ENCODE measurements at places on chromosomes 11 and 22.

GRCh38 chr22:38699143-38699542 is 1.6 kb downstream of the JOSD1 start:
- no peak for DNase-seq

DNA sequence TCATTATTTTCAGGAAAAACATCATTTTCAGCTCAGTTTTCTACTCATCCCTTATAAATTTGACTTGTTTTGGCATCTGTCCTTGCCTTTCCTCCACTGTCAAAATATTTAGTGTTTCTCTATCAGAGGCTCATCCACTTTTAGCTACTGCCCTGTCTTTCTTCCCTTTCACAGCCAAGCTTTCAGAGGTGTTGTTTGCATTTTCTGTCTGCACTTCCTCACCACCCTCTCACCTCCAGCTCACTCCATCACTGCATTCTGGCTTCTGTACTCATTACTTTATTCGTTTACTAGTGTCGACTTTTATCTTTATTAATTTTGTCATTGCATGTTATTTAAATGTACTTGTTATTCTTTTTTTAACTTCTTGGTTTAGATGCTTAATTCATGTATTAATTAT is 26.7 kb upstream of the NNMT start:
- no peak for DNase-seq

DNA sequence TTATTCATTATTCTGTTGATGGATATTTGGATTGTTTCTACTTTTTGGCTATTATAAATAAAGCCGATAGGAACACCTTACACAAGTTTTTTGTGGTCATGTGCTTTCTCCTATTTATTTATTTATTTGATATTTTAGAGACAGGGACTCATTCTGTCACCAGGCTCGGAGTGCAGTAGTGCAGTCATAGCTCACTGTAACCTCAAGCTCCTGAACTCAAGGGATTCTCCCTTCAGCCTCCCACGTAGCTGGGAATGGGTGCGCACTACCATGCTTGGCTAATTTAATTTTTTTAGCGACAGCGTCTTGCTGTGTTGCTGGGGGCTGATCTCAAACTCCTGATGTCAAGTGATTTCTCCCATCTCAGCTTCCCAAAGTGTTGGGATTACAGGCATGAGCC is 135.1 kb downstream of the UVRAG start:
- no peak for DNase-seq

DNA sequence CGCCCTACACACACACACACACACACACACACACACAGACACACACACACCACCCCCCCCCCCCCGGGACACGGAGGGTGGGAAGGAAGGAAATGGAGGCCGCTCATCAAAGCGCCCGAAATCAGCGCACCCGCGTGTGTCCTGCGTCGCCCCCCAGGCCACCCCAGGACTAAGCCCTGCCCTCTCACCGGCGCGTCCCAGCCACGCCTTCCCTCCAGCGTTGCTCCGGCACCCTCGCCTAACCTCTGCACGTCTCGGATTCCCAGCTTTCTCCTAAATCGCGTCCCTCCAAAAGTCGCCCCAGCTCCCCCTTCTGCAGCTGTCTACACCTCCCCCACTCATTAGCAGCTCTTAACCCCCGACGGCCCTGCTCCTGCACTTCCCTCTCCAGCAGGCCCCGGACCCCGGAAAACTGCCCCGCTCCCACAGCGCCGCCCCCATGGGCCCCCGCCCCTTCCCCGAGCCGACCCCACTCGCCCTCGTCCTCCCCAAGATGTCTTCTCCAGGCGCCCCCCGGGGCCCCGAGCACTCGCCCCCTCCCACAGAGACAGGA is 557 bp downstream of the PACSIN2 start:
- DNase-seq, result no peak

GRCh38 chr22:30742291-30743256 is 47.9 kb downstream of the OSBP2 start:
- peak; percentile 47 for DNase-seq

DNA sequence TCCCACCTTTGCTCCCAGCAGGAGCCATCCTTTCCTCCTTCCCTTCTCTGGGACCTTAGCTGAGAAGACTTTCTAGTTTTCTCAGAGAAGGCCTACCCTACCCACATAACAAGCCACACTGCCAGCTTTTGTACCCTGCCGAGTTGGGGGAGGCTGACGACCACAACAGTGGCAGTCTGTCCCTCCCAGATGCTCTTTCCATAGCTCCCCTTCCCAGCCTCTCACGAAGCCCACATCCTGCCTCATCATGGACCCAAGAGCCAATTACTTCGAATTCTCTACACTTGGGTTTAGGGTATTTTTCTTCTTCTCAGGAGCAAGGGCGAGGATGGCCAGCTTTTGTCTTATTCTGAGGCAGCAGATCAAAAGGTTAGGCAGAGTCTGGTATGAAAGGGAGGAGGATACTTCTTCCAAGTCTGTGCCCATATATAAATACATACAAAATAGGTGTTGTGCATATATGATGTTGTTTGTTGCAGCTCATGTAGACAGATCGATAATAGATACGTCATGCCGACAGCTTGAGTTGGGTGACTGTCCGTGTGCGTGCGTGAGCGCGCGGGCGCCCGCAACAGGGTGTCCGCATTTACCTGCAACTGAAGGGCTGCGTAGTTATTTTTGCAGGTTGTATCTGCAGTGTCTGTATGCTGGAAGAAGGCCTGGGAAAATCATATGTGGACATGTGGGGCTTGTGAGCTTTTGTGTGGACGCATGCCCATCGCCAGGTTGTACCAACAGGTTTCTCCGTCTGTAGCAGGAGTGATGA is 846 bp upstream of the NRGN start:
- no peak for DNase-seq

GRCh38 chr11:8273287-8273686 is 9.6 kb upstream of the LMO1 start:
- DNase-seq, result no peak

DNA sequence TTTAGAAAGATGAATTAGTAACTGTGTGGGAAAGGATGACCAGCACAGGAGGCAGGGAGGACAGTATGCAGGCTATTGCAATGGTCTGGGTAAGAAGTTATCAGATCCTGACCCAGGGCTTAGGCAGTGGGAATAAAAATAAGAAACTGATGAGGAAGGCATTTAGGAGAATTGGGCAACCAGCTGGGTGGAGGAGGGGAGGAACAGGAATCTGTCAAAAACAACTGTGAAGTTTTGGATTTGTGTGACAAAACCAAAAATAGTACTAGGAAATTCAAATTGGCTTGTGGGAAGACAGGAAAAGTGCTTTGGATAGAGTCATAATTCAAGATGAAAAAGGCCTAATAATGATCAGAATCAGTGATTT is 27.9 kb downstream of the MMP13 start:
- DNase-seq, result no peak

DNA sequence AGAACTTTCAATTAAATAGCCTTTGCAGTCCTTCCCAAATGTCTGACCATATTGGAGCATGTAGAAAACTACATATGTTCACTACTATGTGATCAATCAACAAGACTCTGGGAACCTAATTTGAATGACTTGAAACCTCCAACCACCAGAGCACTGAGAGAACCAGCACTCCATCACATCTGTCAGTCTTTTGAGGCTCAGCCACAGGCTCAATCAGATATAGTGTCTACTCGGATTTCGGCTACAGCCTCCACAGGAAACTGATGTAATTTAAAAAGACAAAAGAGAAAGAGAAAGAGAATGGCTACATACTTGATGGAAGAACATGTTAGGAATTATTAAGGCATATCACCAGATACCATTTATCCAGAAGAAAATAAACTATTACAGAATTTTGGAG is 859.0 kb downstream of the FAM181B start:
- no peak for DNase-seq

- no peak for DNase-seq
Observed at GRCh38 chr11:115439385-115439784, 64.8 kb downstream of the CADM1 start.

Measured in NCI-H460 (cell line).